SK-N-SH (cell line): ENCODE measurements at places on chromosomes 11 and 22. TPM values are rescaled to one million over a fixed set of nuclear protein-coding genes. Genes with fewer than 3 reads are reported as not detected.
A peak's percentile ranks its signal among the peaks of the same experiment; 100 is the strongest.

The CREB3L1 gene
- polyA plus RNA-seq, result 5.6 and 14.0 TPM in 2 replicates

GRCh38 chr11:126392633-126393013 lies 37.1 kb downstream of the ST3GAL4 start:
- no peak for DNase-seq
- H3K36me3 ChIP-seq, result no peaks in the 10 kb centered on the region

- peaks cover 6% of the 10 kb centered on the region; the same call in 1 of the 2 replicates for H3K4me1 ChIP-seq
- DNase-seq, result no peak
- H3K36me3 ChIP-seq, result no peaks in the 10 kb centered on the region
- no peak overlapping the region for H3K27ac ChIP-seq
- no peak overlapping the region for H3K4me3 ChIP-seq
- no peaks in the 10 kb centered on the region for H3K27me3 ChIP-seq
Measured at GRCh38 chr11:77249427-77249826, 52.1 kb downstream of the GDPD4 start.

- H3K4me3 ChIP-seq, result no peak overlapping the region
- no peak overlapping the region for H3K27ac ChIP-seq
- H3K4me1 ChIP-seq, result peaks cover 2% of the 10 kb centered on the region; the same call in 1 of the 2 replicates
- no peak for DNase-seq
- no peaks in the 10 kb centered on the region for H3K27me3 ChIP-seq
Measured at GRCh38 chr22:32517488-32517887, 42.9 kb downstream of the FBXO7 start.

The RASD2 gene
- polyA plus RNA-seq, result 0.13 and 0.30 TPM in 2 replicates

The OVOL1 gene
- polyA plus RNA-seq, result not detected in 2 replicates

GRCh38 chr22:33472462-33473344 lies 414.5 kb upstream of the SYN3 start:
- no peaks in the 10 kb centered on the region for H3K4me1 ChIP-seq
- no peak overlapping the region for H3K4me3 ChIP-seq
- H3K27me3 ChIP-seq, result no peaks in the 10 kb centered on the region
- no peak overlapping the region for H3K27ac ChIP-seq
- DNase-seq, result no peak

GRCh38 chr22:35971456-35972119 lies 57.0 kb downstream of the RBFOX2 start:
- peaks cover 66% of the 10 kb centered on the region for H3K4me1 ChIP-seq
- H3K36me3 ChIP-seq, result no peaks in the 10 kb centered on the region
- H3K4me3 ChIP-seq, result peak overlapping the region; percentile 19; the same call in 1 of the 2 replicates
- H3K27me3 ChIP-seq, result no peaks in the 10 kb centered on the region
- H3K27ac ChIP-seq, result peak overlapping the region; percentile 100

GRCh38 chr11:2470495-2470894 lies 25.7 kb downstream of the KCNQ1 start:
- H3K27me3 ChIP-seq, result no peaks in the 10 kb centered on the region
- H3K4me1 ChIP-seq, result no peaks in the 10 kb centered on the region
- H3K36me3 ChIP-seq, result no peaks in the 10 kb centered on the region

DNA sequence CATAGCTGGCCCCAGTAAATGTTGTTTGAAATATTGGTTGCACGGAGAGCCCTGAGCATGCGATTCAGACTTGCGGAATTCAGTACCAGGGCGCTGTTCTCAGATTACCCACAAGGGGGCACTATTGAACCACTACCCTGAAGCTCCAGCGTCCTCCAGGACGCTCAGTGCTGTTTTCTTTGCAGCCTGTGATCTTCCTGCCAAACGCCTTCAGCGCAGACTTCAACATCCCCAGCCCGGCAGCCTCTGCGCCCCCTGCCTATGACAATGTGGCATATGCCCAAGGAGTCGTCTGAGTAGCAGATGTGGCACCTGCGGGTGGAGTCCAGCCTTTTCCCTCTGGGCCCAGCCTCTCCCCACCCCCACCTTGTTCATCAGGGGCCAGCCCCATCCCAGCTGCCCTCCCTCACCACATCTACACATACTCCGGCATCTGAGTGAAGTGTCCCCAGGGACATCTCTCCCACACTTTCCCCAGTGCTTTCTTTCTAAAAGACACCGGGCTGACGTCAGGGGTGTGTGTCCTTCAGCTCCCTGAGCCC lies 9.6 kb upstream of the MS4A10 start:
- H3K4me1 ChIP-seq, result peaks cover 3% of the 10 kb centered on the region; the same call in 1 of the 2 replicates
- no peak overlapping the region for H3K27ac ChIP-seq
- H3K27me3 ChIP-seq, result no peaks in the 10 kb centered on the region
- DNase-seq, result peak; percentile 85
- H3K36me3 ChIP-seq, result no peaks in the 10 kb centered on the region

- DNase-seq, result no peak
- H3K4me1 ChIP-seq, result no peaks in the 10 kb centered on the region
- H3K27me3 ChIP-seq, result peaks cover 16% of the 10 kb centered on the region; the same call in 1 of the 2 replicates
- H3K36me3 ChIP-seq, result no peaks in the 10 kb centered on the region
Measured at GRCh38 chr11:57386178-57386940, 4.1 kb downstream of the PRG2 start.

The DGAT2 gene
- polyA plus RNA-seq, result 1.1 and 1.4 TPM in 2 replicates

GRCh38 chr11:81377418-81377817 lies 1356.2 kb downstream of the FAM181B start:
- no peak for DNase-seq
- H3K4me3 ChIP-seq, result no peak overlapping the region
- no peaks in the 10 kb centered on the region for H3K4me1 ChIP-seq
- no peaks in the 10 kb centered on the region for H3K36me3 ChIP-seq
- no peaks in the 10 kb centered on the region for H3K27me3 ChIP-seq

DNA sequence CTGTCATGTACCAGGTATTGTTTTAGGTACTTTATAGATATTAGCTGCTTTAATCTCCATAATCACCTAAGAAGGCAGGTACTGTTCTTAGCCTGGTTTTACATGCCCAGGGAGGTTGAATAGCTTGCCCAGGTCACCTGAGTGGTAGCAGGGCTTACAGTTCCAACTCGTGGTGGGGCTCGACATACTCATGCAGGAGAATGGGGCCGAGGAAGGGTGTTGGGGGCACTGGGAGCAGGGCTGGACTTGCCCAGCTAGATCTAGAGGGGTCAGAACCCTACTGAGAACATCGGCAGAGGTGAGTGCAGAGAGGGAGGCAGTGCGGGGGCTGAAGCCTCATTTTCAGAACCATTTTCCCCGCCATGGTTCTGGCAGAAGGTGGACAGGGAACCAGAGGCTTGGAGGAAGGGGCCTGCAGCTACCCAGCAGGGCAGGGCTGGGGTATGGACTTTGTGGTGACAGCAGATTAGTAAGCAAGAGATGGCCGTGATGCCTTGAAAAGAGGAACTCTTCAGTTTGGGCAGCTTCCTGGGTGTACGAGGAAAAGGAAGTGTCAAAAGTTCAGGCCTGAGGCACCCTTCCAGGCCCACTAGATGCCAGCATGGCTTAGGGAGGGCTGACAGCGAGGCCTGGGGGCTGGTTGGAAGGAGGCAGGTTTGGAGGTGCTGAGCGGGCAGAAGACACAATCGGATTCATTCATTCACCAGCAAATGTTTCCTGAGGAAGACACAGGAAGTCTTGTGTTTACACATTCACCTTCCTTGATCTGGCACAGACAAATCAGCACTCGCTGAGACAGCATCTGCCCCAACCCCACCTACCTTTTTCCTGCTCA lies 54.7 kb upstream of the LYVE1 start:
- H3K4me1 ChIP-seq, result no peaks in the 10 kb centered on the region; the same call in 1 of the 2 replicates
- H3K4me3 ChIP-seq, result no peak overlapping the region
- no peak overlapping the region for H3K27ac ChIP-seq
- H3K27me3 ChIP-seq, result no peaks in the 10 kb centered on the region

The APLNR gene
- polyA plus RNA-seq, result 0.03 and 0.15 TPM in 2 replicates

The SFI1 gene
- polyA plus RNA-seq, result 20.6 and 24.7 TPM in 2 replicates

The MIEF1 gene
- polyA plus RNA-seq, result 7.5 and 7.7 TPM in 2 replicates

DNA sequence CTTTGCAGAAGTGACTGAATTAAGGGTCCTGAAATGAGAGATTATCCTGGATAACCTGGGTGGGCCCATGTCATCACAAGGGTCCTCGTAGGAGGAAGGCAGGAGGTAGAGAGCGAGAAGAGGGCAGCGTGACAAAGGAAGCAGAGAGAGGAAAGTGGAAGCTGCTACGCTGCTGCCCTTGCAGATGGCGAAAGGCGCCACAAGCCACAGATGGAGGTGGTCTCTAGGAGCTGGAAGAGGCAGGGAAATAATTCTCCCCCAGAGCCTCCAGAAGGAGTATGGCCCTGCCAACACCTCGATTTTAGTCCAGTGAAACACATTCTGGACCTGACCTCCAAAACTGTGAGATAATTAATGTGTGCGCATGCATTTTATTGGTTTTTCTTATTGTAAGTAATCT lies 13.4 kb downstream of the TMEM184B start:
- no peaks in the 10 kb centered on the region; the same call in 1 of the 2 replicates for H3K4me1 ChIP-seq
- no peak for DNase-seq
- no peaks in the 10 kb centered on the region for H3K36me3 ChIP-seq
- no peak overlapping the region for H3K27ac ChIP-seq

The ELFN2 gene
- polyA plus RNA-seq, result 2.4 and 2.8 TPM in 2 replicates

The WNT7B gene
- 0.13 TPM in 1 of 2 replicates, not detected in the other for polyA plus RNA-seq

GRCh38 chr22:43862882-43863202 lies 529 bp upstream of the SULT4A1 start:
- no peak overlapping the region for H3K4me3 ChIP-seq
- H3K36me3 ChIP-seq, result no peaks in the 10 kb centered on the region
- no peak for DNase-seq
- no peaks in the 10 kb centered on the region for H3K27me3 ChIP-seq
- H3K4me1 ChIP-seq, result peaks cover 7% of the 10 kb centered on the region; the same call in 1 of the 2 replicates
- no peak overlapping the region for H3K27ac ChIP-seq

The TBX10 gene
- not detected in 2 replicates for polyA plus RNA-seq

DNA sequence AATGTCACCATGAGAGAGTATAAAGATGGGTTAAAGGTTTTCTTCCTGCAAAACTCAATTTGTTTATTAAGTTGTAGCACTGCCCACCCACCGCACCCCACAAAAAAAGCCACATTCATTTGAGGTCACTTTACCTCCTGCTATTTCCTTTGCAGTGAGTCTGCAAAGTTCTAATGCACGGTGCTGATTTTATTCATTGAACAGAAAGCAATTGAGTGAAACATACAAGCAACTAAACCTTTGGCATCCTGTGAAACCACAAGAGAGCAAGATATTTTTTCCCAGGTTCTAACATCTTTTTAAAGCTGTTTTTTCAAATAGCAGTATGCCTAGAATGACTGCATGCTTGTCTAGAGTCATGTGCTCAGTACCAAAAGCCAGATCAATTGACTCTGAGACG lies 39.0 kb downstream of the RRAS2 start:
- DNase-seq, result no peak
- peaks cover 23% of the 10 kb centered on the region for H3K4me1 ChIP-seq
- H3K27ac ChIP-seq, result no peak overlapping the region
- H3K27me3 ChIP-seq, result no peaks in the 10 kb centered on the region
- no peaks in the 10 kb centered on the region for H3K36me3 ChIP-seq
